NCI-H2171 treated with DMSO at 0.1 percent for 48 hours (cell line): ENCODE measurements at places on chromosomes 11 and 22.

GRCh38 chr22:49181942-49182341, 645.7 kb downstream of the BRD1 start:
- DNase-seq, result no peak

GRCh38 chr22:22877523-22878210, 9.9 kb upstream of the IGLL5 start:
- peak; percentile 67 for DNase-seq

DNA sequence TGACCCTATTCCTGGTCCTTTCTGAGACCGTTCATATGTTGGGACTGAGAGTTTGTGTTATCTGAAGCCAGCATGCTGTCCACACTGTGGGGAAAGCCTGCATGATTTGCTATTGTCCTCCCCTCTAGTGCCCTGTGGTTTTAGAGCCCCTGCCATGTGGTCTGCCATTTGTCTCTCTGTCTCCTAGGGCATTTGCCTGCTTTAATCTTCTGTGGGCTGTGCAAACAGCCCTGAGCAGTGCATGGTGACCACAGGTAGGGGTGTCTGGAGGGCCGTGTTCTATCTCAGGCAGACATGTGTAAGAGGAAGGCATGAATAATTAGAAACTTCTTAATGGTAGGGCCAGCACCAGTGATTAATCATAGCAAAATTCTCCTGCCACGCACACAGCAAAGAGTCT, 23.0 kb downstream of the AMPD3 start:
- DNase-seq, result no peak

GRCh38 chr11:63698976-63699733, 17.9 kb downstream of the RTN3 start:
- no peak for DNase-seq

GRCh38 chr22:29300467-29300806, 6.0 kb upstream of the GAS2L1 start:
- no peak for DNase-seq

- DNase-seq, result no peak
These were observed 1.1 kb downstream of the SCGB1A1 start for GRCh38 chr11:62419943-62420342.

DNA sequence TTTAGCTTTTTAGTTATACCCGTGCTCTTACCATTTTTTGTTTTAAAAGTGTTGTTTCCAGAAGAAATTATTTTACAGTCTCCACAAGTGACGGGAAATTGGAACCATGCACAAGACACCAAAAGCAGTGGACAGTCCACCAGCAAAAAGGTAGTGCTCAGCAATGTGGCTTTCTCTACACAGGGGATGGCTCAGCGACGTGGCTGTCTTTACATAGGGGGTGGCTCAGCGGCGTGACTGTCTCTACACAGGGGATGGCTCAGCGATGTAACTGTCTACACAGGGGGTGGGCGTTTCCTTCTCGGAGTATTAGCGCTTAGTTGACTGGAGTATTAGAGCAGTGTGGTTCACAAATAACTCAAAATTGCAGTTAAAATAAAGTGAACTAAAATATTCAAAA, 36.0 kb upstream of the PANX2 start:
- DNase-seq, result no peak
